8988T (cell line): ENCODE measurements at places on chromosomes 11 and 22.

DNA sequence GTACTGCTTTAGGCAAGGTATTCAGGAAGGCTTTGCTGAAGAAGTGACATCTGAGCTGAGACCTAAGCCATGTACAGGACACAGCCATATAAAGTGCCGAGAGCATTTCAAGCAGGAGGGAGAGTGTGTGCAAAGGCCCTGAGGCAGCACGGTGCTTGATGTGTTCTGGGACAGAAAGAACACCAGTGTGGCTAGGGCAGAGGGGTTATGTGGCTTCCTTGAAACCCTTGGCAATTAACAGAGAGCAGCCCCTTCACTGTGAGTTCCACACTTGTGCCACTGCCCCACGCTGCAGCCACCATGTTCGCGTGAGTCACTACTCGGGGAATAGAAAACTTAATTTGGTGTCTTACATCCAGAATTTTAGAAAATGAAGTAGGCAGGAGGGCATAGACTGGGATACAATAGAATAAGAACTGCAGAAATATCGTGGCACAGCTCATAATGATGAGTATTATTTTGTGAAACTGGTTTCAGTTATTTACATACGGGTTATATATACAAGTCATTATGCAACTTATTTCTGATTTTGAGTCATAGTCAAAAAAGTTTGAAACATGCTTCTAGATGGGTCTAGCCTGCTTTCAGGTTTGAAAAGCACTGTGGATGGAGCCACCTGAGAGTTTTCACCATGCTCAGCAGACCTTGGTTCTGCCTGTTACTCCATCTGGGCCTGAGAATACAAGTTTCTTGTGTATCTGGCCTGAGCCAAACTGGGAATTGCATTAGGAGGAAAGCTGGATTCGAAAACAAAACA, 11.8 kb downstream of the IL10RA start:
- no peak for DNase-seq

GRCh38 chr11:1486054-1486825, at the start of gene MOB2:
MOB2 (minus strand) TSS chr11:1486779; CDS start chr11:1486556, 223 bp downstream.
- DNase-seq, result no peak

DNA sequence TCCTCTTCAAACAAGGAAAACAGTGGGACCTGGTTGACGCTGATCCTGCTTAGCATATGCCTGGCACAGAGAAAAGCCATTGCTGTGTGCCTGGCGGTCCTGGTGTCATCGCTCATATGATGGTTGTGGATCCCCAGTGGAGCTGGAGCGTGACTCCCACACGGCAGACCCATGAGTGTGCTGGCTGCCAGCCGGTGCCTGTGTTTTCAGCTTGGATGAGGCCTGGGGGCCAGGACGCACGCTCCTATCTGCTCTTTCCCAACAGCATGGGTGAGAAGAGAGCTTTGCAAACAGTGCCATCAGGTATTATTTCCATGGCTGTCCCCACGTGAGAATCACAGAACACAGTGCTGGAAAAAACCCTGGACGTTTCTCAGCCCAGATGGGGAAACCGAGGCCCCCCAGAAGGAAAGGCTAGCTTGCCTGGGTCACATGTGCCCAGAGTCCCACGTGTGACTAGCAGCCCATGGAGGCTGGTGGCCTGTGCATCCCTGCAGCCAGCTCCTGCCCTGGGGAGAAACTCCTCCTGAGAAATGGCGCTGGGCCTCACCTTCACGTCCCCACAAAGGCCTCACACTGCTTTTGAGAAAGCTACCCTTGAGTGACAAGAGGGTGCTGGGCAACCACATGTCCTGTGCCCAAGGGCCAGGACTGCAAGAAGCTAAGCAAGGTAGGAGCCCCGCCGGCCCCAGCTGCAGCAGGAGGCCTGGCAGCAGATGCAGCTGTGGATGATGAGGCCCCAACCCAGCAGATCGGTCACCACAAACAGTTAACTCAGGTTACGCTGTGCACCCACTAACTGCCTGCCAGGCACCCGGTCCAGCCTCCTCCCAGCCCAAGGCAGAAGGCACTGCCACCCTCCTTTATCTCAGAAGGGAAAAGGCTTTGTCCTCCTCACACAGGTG, 4.2 kb downstream of the CDKN1C start:
- no peak for DNase-seq

GRCh38 chr11:16070573-16070972, 285.8 kb downstream of the SOX6 start:
- no peak for DNase-seq

GRCh38 chr11:61963282-61964057, 4.0 kb downstream of the FTH1 start:
- no peak for DNase-seq

DNA sequence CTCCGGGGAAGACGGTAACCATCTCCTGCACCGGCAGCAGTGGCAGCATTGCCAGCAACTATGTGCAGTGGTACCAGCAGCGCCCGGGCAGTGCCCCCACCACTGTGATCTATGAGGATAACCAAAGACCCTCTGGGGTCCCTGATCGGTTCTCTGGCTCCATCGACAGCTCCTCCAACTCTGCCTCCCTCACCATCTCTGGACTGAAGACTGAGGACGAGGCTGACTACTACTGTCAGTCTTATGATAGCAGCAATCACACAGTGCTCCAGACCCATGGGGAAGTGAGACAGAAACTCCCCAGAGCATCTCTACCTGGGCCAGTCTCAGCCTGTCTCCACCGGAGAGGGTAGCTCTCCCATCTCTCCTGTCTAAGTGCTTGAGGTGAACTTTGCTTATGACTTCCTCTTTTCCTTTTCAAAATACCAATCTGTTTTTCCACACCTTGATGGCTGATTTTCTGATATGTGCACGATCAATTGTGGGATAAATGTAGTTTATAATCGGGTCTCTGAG, 48.5 kb upstream of the VPREB1 start:
- no peak for DNase-seq

DNA sequence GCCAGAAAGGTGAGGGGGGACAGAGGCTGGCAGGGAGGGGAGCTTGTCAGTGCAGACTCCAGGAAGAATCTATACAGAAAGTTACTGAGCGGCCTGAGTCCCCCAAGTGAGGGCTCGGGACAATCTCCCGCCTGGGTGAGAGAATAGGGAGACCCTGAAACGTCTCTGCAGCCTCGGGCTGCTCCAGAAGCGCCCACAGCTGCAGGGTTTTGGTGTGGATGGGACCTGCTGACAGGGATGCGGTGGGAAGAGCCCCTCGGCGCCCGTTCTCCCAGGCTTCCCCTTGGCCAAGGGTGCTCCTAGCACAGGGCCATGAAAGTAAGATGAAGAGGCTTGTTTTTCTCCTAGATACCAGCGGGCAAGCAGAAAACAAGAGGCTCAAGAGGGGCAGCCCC, 743 bp upstream of the RCE1 start:
- peak; percentile 38 for DNase-seq

- no peak for DNase-seq
Observed at GRCh38 chr11:2276280-2277007, 6.1 kb upstream of the ASCL2 start.

- no peak for DNase-seq
Observed at GRCh38 chr11:106218106-106218505, 140.6 kb downstream of the AASDHPPT start.

GRCh38 chr22:44818727-44819126, 66.4 kb downstream of the ARHGAP8 start:
- no peak for DNase-seq

GRCh38 chr11:125360066-125360465, 136.0 kb downstream of the FEZ1 start:
- no peak for DNase-seq

- no peak for DNase-seq
Observed at GRCh38 chr11:129804012-129804411, 11.6 kb upstream of the TMEM45B start.

- DNase-seq, result no peak
Observed at GRCh38 chr11:130118636-130119387, 40.8 kb upstream of the ST14 start.

DNA sequence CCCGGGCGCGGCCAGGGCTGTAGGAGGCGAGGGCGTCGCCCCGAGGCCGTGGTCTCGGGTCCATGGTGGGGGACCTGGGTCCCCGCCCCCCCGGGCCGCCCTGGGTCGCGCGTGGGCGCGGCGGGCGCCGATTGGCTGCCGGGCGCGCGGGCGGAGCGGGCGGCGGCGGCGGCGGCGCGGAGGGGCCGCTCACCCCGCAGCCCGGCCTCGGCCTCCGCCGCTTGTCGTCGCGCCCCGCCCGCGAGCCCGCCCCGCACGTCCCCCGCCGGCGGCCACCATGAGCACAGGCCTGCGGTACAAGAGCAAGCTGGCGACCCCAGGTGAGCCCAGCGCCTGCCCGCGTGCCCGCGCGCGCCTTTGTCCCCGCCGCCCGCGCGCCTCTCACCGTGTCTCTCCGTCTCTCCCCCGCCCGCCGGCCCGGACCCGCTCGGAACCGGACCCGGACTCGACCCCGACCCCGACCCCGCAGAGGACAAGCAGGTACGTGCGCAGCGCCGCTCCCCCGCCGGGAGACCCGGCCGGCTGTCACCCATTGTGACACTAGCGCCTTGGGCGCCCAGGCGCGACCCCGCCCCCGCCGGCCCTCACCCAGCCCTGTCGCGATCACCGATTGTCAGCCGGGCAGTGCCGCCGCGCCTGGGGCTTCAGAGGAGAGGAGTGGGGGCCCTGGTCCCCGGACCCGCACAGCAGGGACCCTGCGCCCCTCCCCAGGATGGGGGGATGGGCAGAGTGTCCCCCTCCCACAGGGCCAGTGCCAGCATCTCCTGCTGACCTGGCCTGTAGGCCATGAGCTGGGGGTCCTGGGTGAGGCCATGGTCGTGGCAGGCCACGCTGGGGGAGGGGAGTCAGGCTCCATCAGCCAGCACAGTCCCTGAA, at the start of gene SEPTIN5:
TSS of gene SEPTIN5 (plus strand) at position 192 of the 876 bp plus-strand sequence. CDS start at position 278, 86 bp downstream.
- DNase-seq, result peak; percentile 34

DNA sequence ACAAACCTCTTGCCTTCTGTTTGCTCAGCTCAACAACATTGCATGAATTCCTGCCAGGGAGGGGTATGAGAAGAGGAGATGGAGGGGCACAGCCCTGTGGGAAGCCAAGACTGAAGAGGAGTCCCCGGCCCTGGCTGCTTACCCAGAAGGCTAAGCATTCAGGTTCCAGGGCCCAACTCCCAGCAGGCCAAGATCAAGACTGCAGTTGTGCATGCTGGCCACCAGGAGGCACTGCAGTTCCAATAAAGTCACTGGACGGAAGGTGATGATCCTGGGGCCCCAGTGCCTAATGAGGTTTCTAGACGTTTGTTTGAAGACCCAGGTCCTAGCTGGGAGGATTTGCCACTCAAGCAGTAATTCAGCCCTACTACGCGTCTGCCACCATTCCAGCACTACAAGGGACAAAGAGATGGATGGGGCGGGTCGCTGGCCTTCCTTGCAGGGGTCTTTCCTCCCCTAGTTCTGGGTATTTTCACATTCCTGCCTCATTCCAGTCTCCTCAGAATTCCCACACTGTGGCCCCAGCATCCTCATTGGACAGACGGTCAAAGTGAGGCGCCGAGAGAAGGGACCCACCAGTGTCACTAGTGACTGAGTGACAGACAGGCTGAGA, 23.6 kb downstream of the ALX4 start:
- peak; percentile 92 for DNase-seq

GRCh38 chr11:27991736-27992135, 116.2 kb downstream of the KIF18A start:
- DNase-seq, result no peak

DNA sequence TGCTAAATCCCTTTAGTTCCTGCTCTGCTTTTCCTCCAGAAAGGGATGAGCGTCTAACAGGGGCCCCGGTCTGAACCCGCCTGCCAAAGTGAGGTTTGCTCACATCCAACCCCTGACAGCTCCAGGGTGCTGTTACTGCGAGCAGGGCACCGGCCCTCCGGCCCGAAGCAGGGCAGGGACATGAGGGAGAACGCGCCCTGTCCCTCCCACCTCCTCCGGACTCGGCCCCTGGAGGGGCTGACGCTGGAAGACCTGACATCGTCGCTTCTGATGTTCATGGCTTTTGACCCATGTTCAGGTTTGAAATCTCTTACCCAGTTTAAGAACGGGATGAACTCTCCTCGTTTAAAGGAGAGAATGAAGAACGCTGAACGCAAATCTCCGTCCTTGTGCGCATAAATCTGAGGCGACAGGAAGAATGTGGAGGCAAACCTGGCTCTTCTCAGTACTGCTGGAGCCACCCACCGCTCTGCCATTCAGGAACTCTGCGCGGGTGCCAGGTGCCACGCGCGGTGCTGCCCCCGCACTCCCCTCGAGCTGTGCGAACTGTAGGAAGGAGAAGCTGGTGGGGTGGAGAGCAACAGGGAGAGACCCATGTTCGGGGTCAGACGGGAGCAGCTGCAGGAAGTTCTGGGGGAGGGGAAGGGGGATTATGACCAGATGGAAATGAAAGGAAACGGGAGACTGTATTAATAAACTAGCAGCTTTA, 826 bp upstream of the EEF1G start:
- DNase-seq, result no peak

DNA sequence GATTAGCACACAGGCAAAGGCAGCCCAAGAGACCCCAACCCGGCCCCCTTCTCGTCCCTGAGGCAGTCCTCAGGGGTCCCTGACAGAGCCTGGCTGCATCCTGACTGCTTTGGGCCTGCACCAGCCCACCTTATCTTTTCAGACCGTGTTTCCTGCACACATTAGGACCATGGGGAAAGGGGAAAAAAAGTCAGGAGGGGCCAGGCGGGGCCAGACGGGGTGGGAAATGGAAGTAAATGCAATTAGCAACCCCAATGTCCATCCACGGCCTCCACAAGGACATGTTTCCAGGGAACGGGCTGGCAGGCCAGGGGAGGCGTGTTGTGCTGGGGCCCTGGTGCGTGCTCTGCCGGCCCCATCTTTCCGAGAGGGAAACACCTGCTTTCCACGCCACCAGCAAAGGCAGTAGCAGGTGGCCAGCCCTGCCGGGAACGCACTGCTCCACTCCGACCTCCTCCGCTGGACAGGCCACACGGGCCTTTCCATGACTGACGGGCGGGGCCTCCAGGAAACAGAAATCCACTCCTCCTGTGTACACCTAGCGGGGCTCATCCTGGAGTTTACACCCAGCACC, 7.4 kb downstream of the EHD1 start:
- DNase-seq, result no peak

DNA sequence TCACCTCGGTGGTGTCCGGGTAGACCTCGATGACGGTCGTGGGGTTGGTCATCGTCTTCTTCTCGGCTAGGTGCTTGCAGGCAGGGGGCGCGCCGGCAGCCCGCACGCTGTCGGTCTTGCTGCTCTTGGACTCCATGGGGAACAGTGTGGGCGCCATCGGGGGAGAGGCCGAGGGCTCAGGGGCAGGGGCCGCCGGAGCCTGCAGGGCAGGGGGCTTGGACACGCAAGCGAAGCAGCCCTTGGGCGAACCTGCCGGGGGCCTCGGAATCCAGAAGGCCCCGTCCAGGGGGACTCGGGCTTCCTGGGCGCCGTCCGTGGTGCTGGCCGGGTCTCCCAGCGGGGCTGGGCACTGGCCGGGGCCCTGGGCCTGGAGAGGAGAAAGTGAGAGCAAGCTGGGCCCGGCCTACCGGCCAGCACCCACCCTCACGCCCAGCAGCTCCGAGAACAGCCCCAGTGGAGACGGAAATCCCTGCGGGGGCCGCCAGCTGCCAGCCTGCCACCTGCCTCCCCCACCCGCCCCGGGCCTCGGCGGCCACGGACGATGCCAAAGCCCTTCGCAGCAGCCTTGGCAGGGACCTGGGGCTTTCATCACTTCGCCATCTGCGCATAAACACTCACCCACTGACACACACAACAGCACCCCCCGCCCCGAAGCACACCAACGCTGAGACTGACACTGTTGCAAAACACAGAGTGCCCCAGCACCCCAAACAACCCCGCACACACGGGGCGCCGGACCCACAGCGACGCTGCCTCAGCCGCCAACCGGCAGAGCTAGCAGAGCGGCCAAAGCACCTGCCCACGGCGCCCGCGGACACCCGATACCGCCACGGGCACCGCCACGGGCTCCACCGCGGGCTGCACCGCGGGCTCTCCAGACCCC, 2.4 kb downstream of the IFITM10 start:
- no peak for DNase-seq
